ENCODE measurements at places on chromosomes 5 and 9.

DNA sequence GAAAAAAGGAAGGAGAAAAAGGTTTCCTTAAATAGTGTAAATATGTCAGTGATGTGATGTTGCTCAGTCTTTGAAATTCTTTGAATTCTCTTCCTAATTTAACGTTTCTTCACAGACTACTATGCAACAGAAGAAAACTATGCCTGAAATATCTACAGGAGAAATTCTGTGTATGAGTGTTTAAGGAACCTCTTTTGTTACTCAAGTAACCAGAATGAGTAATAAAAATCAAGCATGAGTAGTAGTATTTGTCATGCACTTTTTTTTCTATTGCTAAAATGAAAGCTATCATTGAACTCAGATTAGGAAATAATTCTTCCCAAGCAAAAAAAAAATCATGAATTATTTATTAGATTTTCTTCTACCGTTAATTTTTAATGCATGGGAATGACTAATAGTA lies 20.3 kb upstream of the THG1L start:
- no peak for DNase-seq

GRCh38 chr5:150353032-150353675 lies 4.3 kb upstream of the TCOF1 start:
- no peak for DNase-seq

DNA sequence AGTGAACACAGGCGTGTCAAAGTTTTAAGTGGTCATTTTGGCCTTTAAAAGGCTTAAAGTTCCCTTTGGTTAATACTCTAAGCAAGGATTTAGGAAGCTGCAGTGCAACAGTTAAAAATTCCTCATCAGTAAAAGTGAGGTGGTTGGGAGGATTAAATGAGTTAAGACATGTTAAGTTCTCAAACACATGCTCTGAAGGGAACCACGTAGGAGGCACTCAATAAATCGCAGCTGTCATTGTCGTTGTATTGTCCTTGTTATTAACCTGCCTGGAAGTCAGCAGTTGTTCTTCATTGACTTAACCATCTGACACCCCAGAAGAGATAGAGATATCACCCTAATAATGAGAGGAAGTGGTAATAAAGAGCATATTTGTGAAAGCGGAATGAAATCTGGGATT lies 247.5 kb downstream of the MARCHF11 start:
- no peak for DNase-seq

GRCh38 chr5:14243766-14244165 lies 100.6 kb downstream of the TRIO start:
- DNase-seq: peak; percentile 26

GRCh38 chr9:78262655-78263054 lies 26.8 kb downstream of the CEP78 start:
- DNase-seq: no peak

GRCh38 chr9:36064448-36065037 lies 27.8 kb downstream of the RECK start:
- DNase-seq: no peak

DNA sequence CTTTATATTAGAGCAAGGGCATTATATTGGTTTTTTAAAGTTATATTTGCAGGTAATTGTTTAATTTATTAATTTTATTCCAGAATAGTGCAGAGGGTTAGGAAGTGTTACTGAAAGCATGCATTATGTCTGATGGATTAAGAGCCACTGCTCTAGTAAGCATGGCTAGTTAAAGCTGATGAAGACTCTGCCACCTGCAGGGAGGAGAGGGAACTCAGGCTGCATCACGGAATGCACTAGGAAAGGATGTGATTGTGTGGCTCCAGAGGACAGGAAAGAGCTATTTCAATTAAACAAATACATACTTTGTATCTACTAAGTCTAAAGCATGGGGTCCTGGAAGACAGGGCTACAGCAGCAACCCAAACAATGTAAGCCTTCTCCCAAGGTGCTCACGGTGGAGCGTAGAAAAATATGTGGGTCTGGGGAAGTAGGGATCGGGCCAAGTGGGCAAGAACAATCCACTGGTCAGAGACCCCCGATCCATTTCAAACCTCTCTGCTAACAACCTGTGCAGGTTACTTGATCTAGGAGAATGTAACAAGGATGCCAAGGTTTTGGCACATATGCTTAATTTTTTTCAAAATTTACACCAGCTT lies 15.3 kb upstream of the GRXCR2 start:
- DNase-seq: peak; percentile 48

GRCh38 chr9:98154678-98155077 lies 35.7 kb upstream of the TRIM14 start:
- DNase-seq: no peak

DNA sequence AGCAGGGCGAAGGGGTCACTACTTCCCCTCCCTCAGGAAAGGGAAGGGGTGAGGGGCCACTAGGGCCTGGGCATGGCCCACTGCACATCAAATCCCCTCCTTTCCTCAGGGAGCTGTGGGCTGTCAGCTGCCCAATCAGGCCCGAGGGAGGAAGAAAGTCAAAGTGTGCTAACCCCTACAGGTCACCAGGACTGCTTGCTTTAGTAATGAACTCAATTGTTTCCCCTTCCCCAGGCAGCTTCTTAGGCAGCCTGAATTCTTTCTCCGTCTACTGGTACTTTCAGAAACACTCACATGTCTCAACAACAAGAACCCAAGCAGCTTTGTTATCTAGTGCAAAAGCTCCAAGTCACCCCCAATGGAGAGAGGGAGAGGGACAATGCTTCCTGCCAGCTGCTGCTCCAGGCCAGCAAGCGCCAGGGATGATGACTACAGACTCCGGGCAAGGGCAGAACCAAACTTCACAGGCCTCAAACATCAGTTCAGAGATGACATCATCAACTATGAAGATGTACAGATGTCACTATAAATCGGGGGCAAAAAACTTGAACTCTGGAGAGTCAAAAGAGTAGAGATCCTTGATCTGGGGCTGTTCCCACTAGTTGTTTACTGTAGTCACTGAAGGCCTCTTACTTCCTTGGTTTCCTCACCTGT lies 100.7 kb downstream of the SLIT3 start:
- no peak for DNase-seq

- no peak for DNase-seq
Measured at GRCh38 chr9:126587187-126588185, 26.2 kb upstream of the LMX1B start.

GRCh38 chr9:130698514-130698913 lies 4.9 kb downstream of the EXOSC2 start:
- no peak for DNase-seq

DNA sequence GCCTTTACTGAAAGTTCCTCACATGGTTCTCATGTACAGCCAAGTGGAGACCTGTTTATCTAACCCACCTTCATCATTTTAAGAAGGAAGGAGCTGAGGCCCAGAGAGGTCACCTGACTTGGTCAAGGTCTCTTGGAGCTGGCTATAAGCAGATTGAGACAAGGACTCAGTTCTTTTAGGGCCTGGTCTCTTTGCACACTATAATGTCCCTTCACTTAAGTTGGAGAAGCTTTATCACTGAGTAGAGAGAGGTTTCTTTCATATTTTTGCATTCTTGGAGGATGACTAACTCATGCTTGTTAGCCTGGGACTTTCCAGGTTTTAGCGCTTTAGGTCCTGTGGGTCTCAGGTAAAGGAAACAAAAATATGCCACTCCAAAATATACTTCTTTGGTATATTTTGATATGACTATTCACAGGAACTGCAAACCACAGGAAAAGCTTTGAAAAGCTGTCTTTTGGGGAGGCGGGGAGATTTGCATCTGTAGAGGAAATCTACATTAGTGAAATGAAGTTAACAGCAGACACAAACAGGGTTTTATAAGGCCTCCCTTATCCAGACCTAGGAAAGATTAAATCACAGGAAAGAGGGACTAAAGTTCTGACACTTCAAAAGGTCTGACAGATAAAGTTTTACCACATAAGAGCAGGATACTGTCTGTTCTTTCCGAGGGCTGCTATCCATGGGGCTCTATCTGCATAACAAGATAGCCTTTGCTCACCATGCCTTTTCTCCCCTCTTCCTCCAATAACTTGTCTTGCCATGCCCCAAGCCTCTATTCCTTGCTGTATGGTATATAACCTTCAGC lies 95.8 kb upstream of the ANKRD55 start:
- no peak for DNase-seq

DNA sequence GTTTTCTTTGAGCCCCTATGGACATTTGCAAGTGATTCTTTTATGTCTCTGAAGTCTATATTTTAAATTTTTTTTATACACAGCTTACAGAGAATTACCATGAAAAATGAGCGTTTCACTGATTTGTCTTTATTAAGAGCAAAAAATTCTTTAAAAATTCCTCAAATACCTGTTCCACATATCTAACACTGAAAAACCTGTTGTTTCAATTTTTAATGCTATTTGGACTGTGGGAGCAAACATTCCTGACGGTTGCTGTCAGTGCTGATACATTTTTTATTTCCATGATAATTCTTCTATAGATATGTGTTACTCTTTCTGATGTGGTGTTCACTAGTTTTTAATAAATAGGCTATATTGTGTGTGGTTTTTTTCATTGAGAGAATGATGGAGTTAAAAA lies 199.8 kb downstream of the GDNF start:
- DNase-seq: no peak

DNA sequence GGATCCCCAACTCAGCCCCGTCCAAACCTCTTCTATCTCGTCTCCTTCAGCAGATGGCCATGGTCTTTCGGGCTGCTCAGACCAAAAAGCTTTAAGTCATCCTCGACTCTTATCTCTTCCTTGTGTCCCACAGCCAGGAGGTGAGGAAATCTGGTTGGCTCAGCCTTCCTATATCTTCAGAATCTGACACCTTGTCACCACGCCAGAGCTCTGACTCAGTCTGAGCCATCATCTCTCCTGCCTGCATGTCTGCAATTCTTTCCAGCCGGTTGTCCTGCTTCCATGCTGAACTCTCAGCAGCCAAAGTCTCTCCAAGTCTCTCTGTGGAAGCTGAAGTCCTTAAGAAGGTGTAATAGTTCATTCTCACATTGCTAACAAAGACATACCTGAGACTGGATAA lies 419.3 kb upstream of the ADAMTS16 start:
- DNase-seq: no peak

GRCh38 chr5:141848744-141849414 lies 29.3 kb downstream of the PCDH1 start:
- no peak for DNase-seq

GRCh38 chr5:6261256-6261655 lies 117.1 kb downstream of the MED10 start:
- DNase-seq: no peak

DNA sequence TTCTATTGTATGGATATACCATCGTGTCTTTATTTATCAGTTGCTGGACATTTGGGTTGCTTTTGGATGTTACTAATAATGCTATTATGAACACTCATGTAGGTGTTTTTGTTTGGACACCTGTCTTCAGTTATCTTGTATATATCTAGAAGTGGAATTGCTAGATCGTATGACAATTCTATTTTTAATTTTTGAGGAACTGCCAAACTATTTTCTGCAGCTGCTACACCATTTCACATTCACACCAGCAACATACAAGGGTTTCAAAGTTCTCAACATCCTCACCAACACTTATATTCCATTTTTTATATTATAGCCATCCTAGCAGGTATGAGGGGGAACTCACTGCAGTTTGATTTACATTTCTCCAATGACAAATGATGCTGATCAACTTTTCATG lies 324.6 kb downstream of the CAAP1 start:
- no peak for DNase-seq

GRCh38 chr9:114718801-114719221 lies 36.8 kb upstream of the TEX48 start:
- no peak for DNase-seq

DNA sequence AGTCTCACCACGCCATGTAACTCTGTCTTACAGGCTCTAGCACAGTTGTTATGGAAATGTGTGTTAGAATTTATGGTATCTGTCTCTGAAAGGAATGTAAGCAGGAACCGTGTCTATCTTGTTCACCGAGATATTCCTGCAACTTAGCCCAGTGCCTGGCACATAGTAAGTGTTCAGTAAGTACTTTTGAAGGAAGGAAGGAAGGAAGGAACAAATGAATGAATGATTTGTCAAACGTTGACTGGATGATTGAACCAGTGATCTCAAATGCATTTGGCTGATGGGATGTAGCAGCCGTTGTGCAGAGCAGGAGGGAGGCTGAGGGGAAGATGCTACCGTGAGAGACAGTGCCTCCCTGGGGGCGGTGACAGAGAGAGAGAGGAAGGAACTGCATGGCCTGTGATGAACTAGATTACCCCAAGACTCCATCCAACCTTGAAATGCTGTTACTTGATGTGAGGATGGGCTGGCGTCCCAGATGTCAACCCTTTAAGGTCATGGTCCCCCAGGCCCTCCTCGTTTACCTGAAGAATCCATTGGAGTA lies 47.5 kb upstream of the PPARGC1B start:
- no peak for DNase-seq

GRCh38 chr9:126872516-126872915 lies 12.1 kb downstream of the ZBTB34 start:
- no peak for DNase-seq

DNA sequence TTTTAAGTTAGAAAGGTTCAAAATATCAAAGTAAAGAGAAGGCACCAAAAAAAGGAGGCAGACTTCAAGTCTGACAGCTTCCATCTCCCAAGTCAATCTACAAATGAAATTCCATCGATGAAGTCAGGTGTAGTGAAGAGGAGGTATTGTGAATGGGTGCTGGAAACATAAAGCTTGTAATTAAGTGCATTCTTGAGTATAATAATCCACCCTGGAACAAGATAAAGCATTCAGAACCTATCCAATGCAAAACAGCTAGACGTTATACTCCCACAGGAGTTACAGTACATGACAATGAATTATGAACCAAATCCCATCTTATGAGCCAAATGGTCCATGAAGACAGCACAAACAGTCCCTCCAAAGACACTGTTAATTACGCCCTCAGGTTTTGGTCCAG lies 22.3 kb downstream of the BNC2 start:
- DNase-seq: no peak

DNA sequence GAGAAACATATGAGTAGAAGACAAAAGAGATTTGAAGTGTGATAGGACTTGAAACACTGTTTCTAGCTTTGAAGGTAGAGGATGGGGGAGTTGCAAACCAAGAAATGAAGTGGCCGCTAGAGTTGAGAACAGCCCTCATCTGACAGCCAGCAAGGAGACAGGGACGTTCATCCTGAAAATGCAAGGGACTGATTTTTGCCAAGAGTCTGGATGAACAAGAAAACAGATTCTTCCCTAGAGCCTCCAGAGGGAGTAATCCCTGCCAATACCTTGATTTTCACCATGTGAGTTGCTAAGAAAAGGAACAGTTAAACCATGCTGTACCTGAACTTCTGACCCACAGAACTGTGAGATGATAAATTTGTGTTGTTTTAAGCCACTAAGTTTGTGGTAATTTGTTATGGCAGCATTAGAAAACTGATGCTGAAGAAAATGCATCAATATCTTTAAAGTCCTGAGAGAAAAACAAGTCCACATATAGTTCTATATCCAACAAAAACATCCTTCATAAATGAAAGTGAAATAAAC lies 154.0 kb upstream of the ADAMTSL1 start:
- no peak for DNase-seq

DNA sequence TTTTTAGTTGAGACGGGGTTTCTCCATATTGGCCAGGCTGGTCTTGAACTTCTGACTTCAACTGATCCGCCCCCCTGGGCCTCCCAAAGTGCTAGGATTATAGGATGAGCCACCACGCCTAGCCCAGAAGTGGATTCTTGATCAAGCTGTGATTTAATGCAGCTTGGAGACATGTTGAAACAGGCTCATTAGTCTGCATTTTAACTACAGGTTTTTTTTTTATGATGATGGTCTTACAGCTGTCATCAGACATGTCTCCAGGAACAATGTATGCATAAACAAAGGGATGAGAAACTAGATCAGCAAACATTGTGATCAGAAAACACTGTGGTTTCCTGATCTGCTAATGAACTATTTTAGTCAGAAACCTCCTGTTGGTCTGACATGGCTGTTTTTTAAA lies 30.0 kb upstream of the PLPP1 start:
- DNase-seq: no peak

GRCh38 chr5:17330386-17330785 lies 113.0 kb downstream of the BASP1 start:
- DNase-seq: no peak

GRCh38 chr9:30718483-30718882 lies 1666.0 kb upstream of the ACO1 start:
- no peak for DNase-seq

All from NCI-H446 (cell line).